ENCODE measurements at places on chromosomes 5 and 9.
A peak's percentile ranks its signal among the peaks of the same experiment; 100 is the strongest.

- no peak overlapping the region for H3K4me3 ChIP-seq
- H3K36me3 ChIP-seq: no peaks in the 10 kb centered on the region
- H3K4me1 ChIP-seq: no peaks in the 10 kb centered on the region
- no peaks in the 10 kb centered on the region for H3K27me3 ChIP-seq
Observed at GRCh38 chr9:87395804-87396479, 101.7 kb upstream of the DAPK1 start.

- no peaks in the 10 kb centered on the region for H3K36me3 ChIP-seq
- no peak overlapping the region for H3K27ac ChIP-seq
- no peak overlapping the region for H3K4me3 ChIP-seq
- no peaks in the 10 kb centered on the region for H3K27me3 ChIP-seq
- DNase-seq: no peak
- no peaks in the 10 kb centered on the region for H3K4me1 ChIP-seq
Observed at GRCh38 chr9:91004484-91004883, 202.9 kb downstream of the SYK start.

DNA sequence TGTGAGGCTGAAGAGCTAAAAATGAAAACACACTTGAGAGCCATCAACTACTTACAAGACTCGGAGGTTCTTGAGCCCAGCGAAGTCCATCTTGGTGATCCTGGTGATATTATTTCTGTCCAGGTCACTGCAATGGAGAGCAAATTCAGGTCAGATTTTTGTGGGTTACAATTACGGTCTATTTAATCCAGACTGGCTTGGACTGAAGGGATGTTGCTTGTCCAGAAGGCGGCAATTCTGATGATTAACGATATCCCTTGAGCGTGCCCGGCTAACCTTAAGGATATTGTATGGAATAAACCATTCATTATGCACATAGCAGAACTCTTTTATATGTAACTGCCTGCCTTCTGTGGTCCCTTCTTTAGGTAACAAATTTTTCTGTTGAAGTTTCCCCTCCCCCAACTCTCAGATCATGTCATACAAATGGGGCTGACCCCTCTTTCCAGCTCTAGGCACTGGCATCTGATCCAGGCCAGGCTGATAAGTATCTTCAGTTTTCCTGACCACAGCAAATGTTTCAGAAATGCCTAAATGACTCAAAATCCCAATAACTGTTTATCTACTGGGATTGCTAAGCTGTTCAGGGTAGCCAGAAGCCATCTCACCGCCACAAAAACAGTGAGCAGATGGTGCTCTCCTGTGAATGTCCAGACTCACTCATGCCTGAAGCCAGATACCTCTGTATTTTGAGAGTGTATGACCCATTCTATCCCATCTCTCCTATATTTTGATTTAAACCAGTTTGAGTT is 49.4 kb downstream of the SLIT3 start:
- no peaks in the 10 kb centered on the region for H3K36me3 ChIP-seq
- no peak overlapping the region for H3K4me3 ChIP-seq
- H3K27me3 ChIP-seq: no peaks in the 10 kb centered on the region
- H3K27ac ChIP-seq: no peak overlapping the region
- no peaks in the 10 kb centered on the region for H3K4me1 ChIP-seq

GRCh38 chr5:67268231-67269021 is 71.8 kb upstream of the CD180 start:
- no peak overlapping the region for H3K4me3 ChIP-seq
- H3K27ac ChIP-seq: peak overlapping the region; percentile 91
- no peaks in the 10 kb centered on the region for H3K27me3 ChIP-seq
- no peaks in the 10 kb centered on the region for H3K36me3 ChIP-seq

DNA sequence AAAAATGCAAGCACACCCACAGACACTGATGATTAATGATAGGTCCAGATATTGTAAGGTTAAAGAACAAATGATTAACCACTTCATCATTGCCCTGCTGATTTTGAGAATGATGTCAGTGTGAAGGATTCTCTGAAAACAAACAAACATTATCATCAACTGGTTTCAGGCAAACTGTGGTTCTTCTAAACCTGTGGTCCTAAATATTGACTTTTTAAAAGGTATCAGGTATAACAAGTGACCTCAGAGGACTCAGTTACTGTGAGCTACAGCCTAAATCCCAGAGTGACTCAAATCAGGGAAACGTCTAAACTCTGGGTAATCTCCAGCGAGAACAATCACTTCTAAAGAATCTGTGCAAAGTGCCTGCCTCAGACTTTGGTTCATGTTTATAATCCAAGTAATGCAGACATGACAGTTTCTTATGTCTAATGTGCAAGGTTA is 172.3 kb upstream of the CDH6 start:
- no peak for DNase-seq
- no peak overlapping the region for H3K4me3 ChIP-seq
- H3K36me3 ChIP-seq: no peaks in the 10 kb centered on the region
- no peaks in the 10 kb centered on the region for H3K27me3 ChIP-seq
- no peaks in the 10 kb centered on the region for H3K4me1 ChIP-seq

DNA sequence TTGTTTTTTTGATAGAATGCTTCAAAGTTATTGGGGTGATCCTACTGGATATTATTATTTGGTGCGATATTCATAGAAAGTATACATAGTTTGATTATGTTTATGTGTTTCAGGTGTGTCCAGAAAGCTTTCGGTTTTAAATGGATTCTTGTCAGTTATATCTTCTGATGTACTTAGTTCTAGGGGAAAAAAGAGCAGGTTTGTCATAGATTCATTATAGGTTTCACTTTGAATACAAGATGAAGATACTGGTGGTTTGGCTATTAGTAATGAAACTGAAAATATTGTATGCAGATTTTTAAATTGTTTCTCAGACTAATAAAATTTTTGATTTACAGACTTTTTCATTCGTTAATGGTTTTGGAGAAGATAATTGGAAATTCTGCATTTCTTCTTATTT is 98.9 kb downstream of the MAN2A1 start:
- H3K4me3 ChIP-seq: no peak overlapping the region
- H3K27ac ChIP-seq: no peak overlapping the region
- H3K4me1 ChIP-seq: no peaks in the 10 kb centered on the region
- no peaks in the 10 kb centered on the region for H3K36me3 ChIP-seq

DNA sequence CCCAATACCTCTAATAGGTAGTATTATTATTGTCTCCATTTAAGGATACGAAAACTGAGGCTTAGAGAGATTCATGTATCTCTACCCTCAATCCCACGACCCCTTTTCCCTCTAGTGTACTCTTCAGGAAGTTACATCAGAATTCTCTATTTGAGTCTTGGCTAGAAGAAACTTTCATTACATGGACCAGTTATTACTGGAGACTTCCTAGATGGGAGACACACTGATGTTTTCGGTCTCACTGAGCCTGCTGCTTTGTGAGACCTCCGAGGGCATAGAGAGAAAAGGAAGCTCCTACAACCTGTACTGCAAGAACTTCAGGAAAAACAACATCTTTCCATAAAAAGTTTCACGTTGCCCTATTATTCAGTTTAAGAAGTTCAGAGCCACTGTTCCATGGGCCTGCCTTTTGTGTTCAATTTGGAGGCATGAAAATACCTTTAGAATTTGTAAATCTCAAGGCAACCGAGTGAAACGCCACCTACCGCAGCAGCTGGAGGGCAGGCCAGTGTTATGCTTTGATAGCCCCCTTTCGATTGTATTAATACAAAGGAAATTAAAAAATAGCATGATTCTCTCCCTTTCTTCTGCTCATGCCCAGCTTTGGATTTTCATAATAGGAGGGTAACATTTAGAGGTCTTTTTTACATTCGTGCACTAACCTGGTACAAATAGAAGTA is 223.3 kb downstream of the EBF1 start:
- DNase-seq: no peak
- H3K4me3 ChIP-seq: no peak overlapping the region
- peaks cover 56% of the 10 kb centered on the region for H3K4me1 ChIP-seq
- peak overlapping the region; percentile 65 for H3K27ac ChIP-seq
- H3K27me3 ChIP-seq: no peaks in the 10 kb centered on the region

DNA sequence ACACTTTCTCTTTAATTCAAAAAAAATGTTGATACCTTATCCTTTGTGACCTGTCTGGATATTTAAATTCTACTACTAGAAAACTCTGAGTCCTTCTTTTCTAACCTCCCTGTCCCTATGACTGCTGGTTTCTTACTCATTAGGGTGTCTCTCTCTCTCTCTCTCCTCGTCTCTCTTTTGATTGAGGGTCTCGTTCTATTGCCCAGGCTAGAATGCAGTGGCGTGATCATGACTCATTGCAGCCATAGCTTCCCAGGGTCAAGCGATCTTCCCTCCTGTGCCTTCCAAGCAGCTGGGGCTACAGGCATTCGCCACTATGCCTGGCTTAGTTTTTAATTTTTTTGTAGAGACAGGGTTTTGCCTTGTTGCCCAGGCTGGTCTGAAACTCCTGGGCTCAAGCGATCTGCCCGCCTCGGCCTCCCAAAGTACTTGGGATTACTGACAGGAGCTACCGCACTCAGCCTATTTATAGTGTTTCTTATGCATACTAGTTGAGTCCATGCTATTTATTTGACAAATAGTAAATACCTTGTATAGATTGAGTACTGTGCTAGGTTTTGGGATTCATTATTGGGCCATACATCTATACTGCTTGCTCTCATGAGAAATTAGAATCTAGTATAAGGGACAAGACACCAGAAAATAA is 61.9 kb downstream of the NSD1 start:
- H3K4me1 ChIP-seq: peaks cover 15% of the 10 kb centered on the region
- no peaks in the 10 kb centered on the region for H3K27me3 ChIP-seq
- no peak overlapping the region for H3K27ac ChIP-seq
- DNase-seq: no peak
- H3K36me3 ChIP-seq: peaks cover 31% of the 10 kb centered on the region

GRCh38 chr9:86460216-86461002 is 106.2 kb upstream of the TUT7 start:
- no peaks in the 10 kb centered on the region for H3K4me1 ChIP-seq
- H3K27me3 ChIP-seq: no peaks in the 10 kb centered on the region
- no peak overlapping the region for H3K27ac ChIP-seq
- no peak for DNase-seq
- H3K4me3 ChIP-seq: no peak overlapping the region

DNA sequence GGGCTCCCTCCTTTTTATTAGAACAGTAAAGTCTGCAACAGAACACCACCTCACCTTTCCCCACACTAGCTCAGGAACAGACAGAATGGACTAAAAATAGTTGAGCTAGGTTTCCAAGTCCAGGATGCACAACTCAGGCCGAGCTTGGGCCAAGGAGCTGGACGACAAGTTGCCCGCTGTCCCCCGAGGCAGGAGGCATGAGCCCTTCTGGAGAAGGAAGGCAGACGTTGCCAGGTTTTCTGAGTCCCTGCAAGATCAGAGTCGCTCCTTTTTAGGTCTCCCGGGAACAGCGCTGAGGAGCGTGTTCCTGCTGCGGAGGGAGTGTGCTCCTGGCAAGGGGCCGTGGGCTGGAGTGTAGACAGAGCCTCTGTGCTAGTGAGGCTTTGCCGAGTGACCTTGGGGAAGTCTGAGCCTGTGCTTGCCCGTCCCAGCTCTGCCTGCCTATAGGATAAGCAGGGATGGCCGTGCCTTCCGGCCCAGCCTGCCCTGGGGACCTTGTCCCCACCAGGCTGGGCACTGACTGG is 121.6 kb downstream of the WNK2 start:
- H3K4me3 ChIP-seq: no peak overlapping the region
- no peaks in the 10 kb centered on the region for H3K4me1 ChIP-seq
- no peaks in the 10 kb centered on the region for H3K36me3 ChIP-seq
- no peaks in the 10 kb centered on the region for H3K27me3 ChIP-seq
- peak; percentile 55 for DNase-seq
- H3K27ac ChIP-seq: peak overlapping the region; percentile 20

DNA sequence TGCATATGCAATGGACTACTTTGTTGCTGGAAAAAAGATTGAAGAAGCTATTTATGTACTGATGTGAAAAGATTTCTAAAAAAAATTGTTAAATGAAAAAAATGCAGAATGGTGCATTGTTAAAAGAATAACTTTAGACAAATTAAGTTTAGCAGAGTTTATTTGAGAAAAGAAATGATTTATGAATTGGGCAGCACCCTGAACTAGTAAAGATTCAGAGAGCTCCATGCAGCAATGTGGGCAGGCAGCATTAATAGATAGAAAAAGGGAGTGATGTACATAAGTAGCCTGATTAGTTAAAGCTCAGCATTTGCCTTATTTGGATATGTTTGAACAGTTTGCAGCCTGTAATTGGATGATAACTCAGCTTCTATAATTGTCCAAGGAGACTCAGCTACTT is 677.9 kb upstream of the SEMA6A start:
- no peak for DNase-seq
- peaks cover 5% of the 10 kb centered on the region for H3K4me1 ChIP-seq
- no peaks in the 10 kb centered on the region for H3K27me3 ChIP-seq
- H3K4me3 ChIP-seq: no peak overlapping the region

DNA sequence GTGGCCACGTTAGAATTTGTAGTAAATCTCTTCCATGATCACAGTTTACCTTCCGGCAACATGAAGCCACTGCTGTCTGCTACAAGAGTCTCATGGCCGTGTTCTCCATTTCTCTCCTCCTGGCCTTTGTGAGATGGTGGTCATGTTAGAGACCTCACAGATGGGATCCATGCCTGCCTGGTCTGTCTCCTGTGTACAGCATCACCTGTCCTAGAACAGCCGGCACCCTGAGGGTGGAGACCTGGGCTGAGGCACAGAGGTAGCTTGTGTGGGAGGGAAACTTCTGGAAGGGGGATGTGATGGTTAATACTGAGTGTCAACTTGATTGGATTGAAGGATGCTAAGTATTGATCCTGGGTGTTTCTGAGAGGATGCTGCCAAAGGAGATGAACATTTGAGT is 3.1 kb upstream of the FCN2 start:
- no peak for DNase-seq
- no peaks in the 10 kb centered on the region for H3K36me3 ChIP-seq
- no peak overlapping the region for H3K4me3 ChIP-seq
- H3K27me3 ChIP-seq: no peaks in the 10 kb centered on the region
- no peaks in the 10 kb centered on the region for H3K4me1 ChIP-seq

DNA sequence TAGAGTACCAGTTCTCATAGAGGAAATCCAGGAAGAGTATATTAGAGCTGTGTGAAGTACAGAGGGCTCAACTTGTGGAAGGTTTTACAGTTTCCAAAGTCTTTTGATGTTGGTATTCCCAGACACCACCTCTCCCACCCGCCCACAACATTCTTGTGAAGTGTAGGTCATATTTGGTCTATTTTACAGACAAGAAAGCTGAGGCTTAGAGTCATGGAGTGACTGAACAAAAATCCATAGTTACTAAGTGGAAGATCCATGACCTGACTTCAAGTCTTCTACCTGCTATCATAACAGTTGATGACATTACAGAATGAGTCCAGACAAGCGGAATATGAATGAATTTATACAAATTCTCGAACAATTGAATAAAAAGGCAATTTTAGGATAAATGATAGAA is 187.1 kb upstream of the RPS23 start:
- H3K4me1 ChIP-seq: no peaks in the 10 kb centered on the region
- H3K27me3 ChIP-seq: no peaks in the 10 kb centered on the region
- no peaks in the 10 kb centered on the region for H3K36me3 ChIP-seq
- no peak for DNase-seq

GRCh38 chr5:55418994-55419968 is 111.5 kb downstream of the MTREX start:
- no peaks in the 10 kb centered on the region for H3K27me3 ChIP-seq
- H3K36me3 ChIP-seq: peaks cover 31% of the 10 kb centered on the region
- no peak overlapping the region for H3K4me3 ChIP-seq
- no peak overlapping the region for H3K27ac ChIP-seq
